ENCODE measurements at places on chromosomes 6 and 20. TPM values are rescaled to one million over a fixed set of nuclear protein-coding genes. Genes with fewer than 3 reads are reported as not detected.

AK9 gene
- total RNA-seq = 2.4 TPM

NR2E1 gene
- total RNA-seq = not detected

PRR18 gene
- total RNA-seq = not detected

CPNE5 gene
- 0.09 TPM for total RNA-seq

MYBL2 gene
- total RNA-seq = 2.6 TPM

SCRT2 gene
- total RNA-seq = not detected

OR2H1 gene
- total RNA-seq = not detected

TMEM181 gene
- 23.5 TPM for total RNA-seq

PSORS1C1 gene
- total RNA-seq = 0.82 TPM

CABLES2 gene
- total RNA-seq = 3.0 TPM

LIN28B gene
- total RNA-seq = not detected

MRS2 gene
- 20.2 TPM for total RNA-seq

KDM1B gene
- total RNA-seq = 19.7 TPM

MUC22 gene
- not detected for total RNA-seq

CDSN gene
- not detected for total RNA-seq

C20orf141 gene
- total RNA-seq = 0.47 TPM

LY86 gene
- total RNA-seq = not detected

OPRM1 gene
- not detected for total RNA-seq

ZFP57 gene
- total RNA-seq = not detected

ELOVL4 gene
- total RNA-seq = 7.7 TPM

ZDHHC14 gene
- 5.8 TPM for total RNA-seq

WFDC13 gene
- not detected for total RNA-seq

PTCHD4 gene
- total RNA-seq = 2.5 TPM

BHLHE23 gene
- not detected for total RNA-seq

VWA7 gene
- not detected for total RNA-seq

PTCRA gene
- total RNA-seq = not detected

ZNF334 gene
- 5.4 TPM for total RNA-seq

MYLK4 gene
- 3.2 TPM for total RNA-seq

FOXS1 gene
- total RNA-seq = 1.1 TPM

HLA-E gene
- total RNA-seq = 191 TPM

OR12D3 gene
- not detected for total RNA-seq

SALL4 gene
- 0.09 TPM for total RNA-seq

LRRN4 gene
- total RNA-seq = 1.0 TPM

HLA-DQA1 gene
- not detected for total RNA-seq

PRELID3B gene
- 53.5 TPM for total RNA-seq

SLC17A2 gene
- 1.7 TPM for total RNA-seq

FAM210B gene
- 57.9 TPM for total RNA-seq

PPP1R3G gene
- total RNA-seq = 4.0 TPM

BMP5 gene
- total RNA-seq = not detected

LY6G6C gene
- total RNA-seq = not detected

MEP1A gene
- not detected for total RNA-seq

ADGRF4 gene
- 0.12 TPM for total RNA-seq

PHACTR3 gene
- total RNA-seq = not detected

PTK6 gene
- not detected for total RNA-seq
